NCI-H187 treated with DMSO at 0.1 percent for 48 hours (cell line): ENCODE measurements at places on chromosomes 6 and 20.

DNA sequence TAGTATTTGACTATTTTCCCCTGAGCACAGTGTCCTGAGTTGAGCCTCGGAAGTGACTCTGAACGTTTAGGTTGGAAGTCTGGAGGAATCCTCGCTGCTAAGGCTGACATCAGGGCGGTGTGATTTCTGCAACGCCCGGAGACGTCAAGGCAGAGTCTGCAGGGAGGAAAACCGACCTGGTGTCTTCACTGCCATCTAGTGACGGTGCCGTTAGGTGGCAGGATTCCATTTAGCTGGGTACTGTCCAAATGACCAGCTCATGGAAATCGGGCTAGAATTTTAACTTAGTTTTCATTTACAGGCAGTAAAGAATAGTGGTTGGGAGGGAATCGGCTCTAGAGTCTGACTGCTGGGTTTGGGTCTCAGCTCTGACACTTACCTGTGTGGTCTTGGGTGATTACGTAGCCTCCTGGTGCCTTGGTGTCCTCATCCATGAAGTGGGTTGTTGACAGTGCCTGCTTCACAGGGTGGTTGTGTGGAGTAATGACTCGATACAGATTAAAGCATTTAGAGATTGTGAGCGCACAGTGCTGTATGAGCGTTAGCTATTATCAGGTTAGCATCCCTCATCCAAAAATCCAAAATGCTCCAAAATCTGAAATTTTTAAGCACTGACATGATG, 35.0 kb downstream of the FOXF2 start:
- no peak for DNase-seq

GRCh38 chr6:100665041-100665380, 200.3 kb upstream of the SIM1 start:
- no peak for DNase-seq

DNA sequence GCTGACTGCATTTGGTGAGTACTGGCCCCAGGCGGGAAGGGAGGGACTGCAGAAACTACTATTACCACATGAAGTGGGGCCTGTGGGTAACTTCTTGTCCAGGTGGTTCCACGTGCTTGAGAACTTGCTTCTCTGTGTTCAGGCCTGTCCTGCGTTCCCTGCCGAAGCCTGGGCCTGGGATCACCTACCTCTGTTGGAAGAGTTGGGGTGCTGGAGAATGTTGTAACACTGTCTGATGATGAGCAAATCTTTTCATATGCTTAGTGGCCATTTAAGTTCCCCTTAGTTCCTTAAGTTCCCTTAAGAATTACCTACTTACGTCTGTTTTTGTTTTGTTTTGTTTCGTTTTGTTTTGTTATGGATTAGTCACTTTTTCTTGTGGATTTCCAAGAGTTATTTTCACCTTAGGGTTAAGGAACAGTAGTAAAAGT, 154.4 kb downstream of the DTNBP1 start:
- DNase-seq, result no peak

GRCh38 chr6:47446669-47447330, 30.8 kb upstream of the CD2AP start:
- DNase-seq, result no peak

DNA sequence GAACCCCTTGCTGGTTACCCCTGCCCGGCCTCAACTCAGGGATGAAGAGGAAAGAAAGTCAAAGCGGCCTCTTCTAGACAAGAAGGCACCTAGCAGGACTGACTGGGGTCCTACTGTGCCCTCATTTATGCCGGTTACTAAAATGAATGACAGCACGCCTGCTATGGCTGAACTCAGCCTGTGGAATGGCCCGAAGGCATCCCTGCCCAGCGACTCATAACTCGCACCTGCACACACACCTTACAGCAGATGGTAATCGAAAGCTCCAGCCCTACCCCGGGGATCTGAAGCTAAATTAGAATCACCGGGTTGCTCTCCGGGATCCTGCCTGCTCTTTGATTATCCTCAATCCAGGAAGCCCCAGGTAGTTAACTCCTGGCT, 747 bp upstream of the TXNDC5 start:
- no peak for DNase-seq

- peak; percentile 81 for DNase-seq
Observed at GRCh38 chr6:70176842-70177550, 125.9 kb downstream of the COL9A1 start.

GRCh38 chr6:887583-888235, 194.8 kb upstream of the EXOC2 start:
- DNase-seq, result no peak

DNA sequence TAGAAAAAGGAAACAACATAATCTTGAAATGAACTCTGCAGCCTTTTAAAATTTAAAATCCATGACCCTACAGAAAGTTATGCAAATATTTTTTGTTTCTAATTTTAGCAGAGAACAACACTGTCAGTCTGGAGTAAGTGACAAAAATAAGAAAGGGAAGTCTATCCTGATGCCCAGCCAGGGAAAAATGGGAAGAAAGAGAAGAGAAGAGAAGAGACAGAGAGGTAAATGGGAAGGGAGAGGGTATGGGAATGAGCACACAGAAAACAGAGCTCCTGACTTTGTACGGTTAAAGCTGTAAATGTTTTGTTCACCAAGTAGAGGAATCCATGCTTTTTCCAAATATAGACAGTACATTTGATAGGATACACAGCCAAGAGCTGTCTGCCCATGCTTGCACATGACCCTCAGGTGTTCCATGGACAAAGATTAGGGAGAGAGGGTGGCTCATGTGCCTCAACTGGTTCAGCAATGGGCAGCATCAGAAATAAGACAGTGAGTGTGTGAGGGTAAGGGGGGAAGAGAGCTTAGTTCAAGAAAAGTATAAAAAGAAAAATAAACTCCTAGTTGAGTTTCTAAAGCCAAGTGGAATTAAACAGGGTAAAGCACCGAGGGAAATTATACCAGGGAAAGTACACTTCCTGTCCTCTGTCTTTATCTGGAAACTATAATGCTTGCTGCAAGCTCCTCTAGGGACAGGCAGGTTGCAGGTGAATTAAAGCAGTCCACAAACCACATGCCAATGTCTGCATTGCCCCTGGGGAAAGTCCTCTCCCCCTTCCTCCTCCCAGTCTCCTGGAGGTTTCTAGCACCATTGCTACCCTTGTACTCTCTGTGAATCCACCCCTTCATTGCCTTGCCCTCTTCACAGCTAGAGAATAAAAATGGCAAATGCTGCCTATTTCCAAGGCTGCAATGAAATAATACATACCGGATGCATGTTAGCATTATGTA, 30.0 kb downstream of the MAP3K5 start:
- DNase-seq, result no peak

- DNase-seq, result no peak
Observed at GRCh38 chr20:10671221-10671918, 2.4 kb downstream of the JAG1 start.

- no peak for DNase-seq
Observed at GRCh38 chr20:24855848-24856247, 93.2 kb upstream of the CST7 start.

DNA sequence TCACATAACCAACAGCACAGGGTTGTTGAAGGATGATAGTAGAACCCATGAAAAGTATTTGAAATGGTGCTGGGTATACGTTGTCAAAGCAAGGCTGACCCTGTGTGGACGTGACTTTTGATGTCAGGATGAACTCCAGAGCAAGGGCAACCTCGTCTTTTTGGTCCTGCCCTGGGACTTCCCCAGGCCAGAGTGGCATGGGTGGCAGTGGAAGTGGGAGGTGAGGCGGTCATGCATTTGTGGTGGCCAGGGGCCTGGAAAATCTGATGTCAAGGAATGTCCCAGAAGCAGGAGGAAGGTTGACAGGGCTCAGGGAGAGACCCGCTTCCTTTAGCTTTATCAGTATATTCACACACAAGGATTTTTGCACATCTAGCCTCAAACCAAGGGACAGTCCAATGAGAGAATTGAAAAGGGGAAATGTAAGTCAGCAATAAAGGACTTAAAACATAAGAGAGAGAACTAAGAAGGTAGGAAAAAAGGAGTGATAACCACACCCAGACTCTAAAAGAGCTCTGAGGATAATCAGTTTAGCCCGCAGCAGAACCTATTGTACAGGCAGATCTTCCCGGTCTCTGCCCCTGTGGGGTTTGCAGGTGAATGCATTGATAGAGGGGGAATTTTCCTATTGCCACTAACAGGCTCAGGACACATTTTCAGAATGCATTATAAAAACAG, 98.8 kb upstream of the HDGFL1 start:
- DNase-seq, result no peak

DNA sequence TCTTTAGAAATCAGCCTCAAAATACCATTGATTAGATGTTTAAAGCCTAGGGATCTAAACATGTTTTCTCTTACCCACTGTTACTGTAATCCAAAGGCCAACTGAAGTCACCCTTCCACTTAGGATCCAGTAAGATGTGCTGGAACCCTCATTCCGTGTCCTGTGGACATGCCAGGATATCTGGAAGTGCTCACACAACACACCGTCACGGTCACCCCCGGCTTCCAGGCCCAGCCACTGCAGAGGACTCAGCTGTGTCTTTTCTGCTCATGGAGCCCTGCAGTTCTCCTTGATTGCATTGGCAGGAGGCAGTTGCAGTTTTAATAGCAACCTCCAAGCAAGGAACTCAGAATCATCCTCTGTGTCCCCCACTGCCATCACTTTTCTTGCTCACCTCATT, 93.3 kb downstream of the CAP2 start:
- DNase-seq, result no peak

- no peak for DNase-seq
Observed at GRCh38 chr6:121584586-121585369, 149.3 kb downstream of the GJA1 start.

DNA sequence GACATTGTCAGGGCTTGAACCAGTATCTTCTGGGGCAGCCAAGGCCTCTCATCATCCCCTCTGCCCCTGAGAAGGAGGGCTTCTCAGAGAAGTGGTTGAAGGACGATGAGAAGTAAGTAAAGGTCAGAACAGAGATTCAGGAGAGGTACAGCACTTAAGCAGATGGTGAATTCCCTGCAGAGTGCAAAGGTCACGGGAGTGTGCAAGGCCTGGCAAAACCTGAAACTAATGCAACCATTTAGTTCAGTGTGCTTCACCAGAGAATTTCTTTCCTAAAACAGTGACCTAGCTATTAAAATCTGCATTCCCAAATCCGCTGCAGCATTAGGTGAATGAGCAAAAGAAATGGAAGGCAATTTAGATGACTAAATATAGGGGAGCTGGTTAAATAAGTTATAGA, 58.4 kb downstream of the TRERF1 start:
- no peak for DNase-seq

- no peak for DNase-seq
Observed at GRCh38 chr6:149190224-149190831, 127.2 kb upstream of the TAB2 start.

DNA sequence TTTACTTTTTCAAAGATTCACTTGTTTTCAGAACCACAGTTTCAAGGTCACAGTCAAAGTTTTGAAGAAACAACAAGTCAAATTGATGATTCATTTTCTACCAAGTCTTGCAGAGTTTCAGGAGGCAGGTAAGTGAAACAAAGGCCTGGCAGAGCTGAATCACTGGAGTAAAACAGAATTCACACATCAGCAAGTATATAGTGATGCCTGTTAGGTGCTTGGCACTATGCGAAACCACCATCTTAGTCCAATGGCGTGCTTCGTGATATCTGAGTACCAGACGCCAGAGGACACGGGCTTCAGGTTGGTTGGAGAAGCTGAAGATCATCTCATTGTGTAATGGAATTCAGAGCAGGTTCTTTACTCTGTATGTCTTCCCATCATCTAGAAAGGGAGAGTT, 75.9 kb downstream of the RTN4IP1 start:
- DNase-seq, result no peak

- DNase-seq, result no peak
Observed at GRCh38 chr6:128567029-128567428, 46.6 kb upstream of the PTPRK start.

DNA sequence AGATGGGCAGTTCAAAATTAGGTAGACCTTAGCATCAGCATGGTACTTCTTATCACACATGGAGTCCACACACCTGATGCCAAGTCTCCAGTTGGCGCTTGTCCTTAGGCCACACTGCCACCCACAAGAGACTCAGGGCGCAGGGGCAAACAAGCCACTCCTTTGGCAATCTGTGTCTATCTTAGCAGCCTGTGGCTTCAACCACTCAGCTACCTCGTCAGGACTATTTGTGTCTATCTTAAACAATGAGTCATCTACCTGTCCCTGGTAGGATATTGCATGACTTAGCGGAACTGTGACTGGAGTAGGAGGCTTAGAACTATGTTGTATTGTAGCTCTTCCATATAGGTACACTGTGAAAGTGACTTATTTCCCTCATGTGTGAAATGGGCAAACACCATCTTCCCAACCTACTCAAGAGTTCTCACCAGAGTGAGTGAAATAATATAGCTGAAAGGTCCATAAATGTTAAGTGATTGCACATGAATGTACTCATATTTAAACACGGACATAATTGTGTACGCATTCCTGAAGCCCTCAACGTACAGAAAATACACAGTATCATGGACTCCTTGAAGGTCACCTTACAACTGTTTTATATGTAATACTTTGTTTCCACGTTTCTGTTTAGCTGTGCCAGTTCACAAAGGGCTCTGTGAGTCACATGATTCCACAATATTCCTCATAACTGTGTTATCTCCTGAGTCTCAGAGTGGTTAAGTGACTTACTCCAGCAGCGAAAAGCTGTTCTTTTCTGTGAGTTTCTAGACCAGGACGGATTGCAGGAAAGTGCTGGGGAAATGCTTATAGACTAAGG, 1.6 kb downstream of the TRIM27 start:
- DNase-seq, result no peak

DNA sequence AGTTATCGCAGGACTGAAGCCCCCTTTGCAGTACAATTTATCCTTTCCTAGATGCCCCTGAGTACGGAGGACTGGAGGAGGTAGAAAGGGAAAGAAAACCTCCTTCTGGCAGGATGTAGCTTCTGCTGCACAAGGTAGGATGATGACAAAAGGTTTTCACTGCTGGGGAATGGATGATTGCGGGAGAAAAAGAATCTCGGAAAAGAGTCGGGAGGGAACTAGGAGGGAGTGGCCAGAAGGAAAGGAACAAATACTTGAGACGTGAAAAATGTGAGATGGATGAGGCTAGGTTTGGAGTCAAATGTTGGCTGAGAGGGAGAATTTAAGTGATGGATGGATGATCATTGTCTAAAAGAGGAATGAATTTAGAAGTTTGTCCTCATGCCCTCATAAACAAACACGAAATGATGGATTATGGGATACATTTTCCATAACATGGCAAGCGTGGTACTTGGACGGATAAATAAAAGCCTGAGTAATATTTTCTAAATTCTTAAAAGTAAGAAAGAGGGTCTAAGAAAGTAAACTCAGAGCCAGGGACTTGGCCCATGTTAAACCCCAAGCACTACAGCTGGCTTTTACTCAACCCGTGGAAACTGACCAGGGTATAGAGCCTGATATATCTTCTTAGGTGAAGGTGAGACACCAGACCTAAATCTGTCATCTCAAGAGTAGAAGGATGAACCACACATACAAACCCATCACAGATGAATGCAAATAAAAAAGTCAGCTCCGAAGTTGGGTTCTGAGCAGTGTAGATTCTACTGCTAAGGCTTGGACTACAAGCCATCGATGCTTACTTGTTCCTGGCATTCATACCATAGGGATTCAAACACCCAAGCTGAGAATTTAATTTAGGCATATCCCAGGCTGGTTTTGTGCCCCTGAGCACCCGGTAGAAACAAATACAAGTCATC, 72.4 kb downstream of the HFE start:
- peak; percentile 43 for DNase-seq

GRCh38 chr6:55869674-55870073, 5.7 kb downstream of the BMP5 start:
- DNase-seq, result no peak
